Panc1 (cell line): ENCODE measurements at places on chromosomes 6 and 20. TPM values are rescaled to one million over a fixed set of nuclear protein-coding genes. Genes with fewer than 3 reads are reported as not detected.

DNA sequence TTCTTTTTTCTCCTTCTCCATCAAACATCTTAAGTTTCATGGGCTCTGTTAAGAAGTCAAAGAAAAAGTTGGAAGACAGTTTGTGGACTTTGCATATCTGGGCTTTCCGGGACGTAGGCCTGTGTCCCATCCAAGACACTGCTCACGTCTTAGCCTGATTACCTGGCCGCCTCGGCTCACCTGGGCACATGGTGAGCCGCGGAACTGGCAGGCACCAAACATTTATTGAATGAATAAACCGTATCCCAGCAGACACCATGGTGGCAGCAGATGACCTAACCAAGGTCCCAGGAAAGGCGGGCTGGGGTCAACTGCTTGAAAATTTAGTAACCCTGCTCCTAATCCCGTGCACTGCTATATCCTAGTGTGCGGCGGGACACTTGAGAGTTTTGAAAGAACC, 35.6 kb downstream of the GNAS start:
- no peak for DNase-seq

DNA sequence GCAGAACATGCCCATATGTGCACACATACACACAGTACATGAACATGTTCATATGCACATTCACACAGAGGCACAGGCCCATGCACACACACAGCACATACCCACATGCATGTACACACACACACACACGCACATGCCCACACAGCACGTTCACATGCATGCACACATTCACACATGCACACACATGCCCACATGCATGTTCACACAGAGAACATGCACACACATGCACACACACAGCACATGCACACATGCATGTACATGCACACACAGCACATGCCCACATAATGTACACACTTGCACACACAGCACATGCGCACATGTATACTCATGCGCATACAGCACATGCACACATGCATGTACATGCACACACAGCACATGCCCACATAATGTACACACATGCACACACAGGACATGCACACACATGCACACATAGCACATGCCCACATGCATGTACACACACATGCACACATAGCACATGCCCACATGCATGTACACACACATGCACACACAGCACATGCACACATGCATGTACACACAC, 25.9 kb downstream of the RNASET2 start:
- no peak for DNase-seq

DNA sequence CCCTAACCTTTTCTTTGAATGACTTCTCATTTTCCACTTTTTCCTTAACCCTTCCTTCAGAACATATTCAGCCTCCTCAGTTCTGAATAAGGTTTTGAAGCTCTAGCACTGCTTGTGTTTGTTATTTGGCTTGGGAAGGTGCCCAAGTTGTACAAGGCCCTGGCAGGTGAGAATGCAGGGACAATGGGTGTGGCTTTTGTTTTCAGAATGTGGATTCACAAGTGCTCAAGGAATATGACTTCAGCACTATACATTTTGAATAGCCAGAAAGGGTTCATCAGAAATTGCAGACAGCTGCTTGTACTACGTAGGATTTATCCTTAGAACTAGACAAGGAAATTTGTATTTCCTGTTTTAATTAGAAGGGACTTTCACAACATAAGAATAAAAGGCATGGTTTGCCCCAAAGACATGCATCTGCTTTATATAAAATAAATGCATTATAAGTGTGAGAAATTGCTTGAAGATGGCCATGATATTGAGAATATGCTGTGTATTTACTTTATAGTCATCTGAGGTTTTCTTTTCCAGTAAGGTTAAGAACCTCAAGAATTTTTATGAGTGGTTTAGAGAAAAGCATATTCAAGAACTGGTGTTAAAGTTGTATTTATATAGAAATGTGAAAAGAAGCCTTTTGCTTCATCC, 29.3 kb upstream of the PRDM1 start:
- no peak for DNase-seq

Gene C6orf120
- total RNA-seq = 31.5 TPM

GRCh38 chr6:6586671-6587526, 1.6 kb upstream of the LY86 start:
- no peak for DNase-seq
